ENCODE measurements at places on chromosomes 6 and 20.
A peak's percentile ranks its signal among the peaks of the same experiment; 100 is the strongest.

DNA sequence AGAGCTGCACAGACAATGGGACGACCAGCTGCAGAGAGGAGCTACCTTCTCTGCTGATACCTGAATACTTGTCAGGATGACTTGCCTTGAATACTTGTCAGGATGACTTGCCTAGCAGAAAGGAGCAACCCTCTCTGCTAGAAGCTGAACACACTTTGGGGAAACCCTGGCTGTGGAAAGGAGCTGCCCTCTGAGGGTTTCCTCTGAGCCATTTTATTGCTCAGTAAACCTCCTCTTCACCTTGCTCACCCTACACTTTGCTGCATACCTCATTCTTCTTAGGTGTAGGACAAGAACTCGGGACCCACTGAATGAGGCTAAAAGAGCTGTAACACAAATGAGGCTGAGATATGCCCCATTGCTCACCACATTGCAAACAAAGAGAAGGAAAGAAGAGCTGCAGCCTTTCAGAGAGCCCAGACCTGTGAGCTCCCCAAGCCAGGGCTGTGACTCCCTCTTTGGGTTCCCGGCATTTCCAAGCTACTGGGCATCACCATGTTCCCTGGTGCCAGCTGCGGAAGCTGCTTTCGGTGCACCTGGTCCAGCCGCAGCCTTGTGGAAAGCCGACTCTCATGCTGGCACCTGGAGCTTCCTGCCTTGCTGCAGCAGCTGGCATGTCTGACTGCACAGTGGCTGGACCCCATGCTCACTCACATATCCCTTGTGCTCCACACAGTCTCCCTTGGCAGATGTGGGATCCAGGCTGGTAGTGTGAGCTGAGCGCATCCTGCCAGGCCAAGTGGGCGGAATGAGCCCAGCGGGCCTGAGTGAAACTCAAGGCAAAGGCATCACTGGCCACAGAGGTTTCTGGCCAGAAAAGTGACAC, 106.7 kb upstream of the AHI1 start:
- no peaks in the 10 kb centered on the region for H3K4me1 ChIP-seq
- H3K27me3 ChIP-seq, result no peaks in the 10 kb centered on the region
- H3K27ac ChIP-seq, result no peak overlapping the region
- no peak overlapping the region for H3K4me3 ChIP-seq
- H3K36me3 ChIP-seq, result no peaks in the 10 kb centered on the region

DNA sequence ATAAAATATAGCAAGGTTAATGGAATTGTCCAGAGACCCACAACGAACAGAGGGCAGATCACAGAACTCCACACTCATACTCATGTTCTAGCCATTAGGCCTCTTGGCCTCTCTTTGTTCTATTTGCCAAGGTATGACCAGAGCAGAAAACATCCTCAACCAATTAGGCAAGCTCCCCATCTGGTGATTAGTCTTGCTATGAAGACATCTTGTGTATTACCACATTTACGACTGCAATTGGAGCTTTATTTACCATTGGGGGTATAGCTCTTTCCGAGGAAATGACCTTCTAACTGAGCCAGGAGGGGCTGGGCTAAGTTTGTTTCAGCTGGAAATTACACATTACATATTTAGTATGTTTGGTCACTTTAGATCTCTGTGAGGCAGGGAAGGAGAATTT, 593.9 kb downstream of the CD109 start:
- no peaks in the 10 kb centered on the region for H3K4me1 ChIP-seq
- H3K27ac ChIP-seq, result no peak overlapping the region
- H3K27me3 ChIP-seq, result no peaks in the 10 kb centered on the region
- H3K36me3 ChIP-seq, result no peaks in the 10 kb centered on the region

- peaks cover 67% of the 10 kb centered on the region for H3K4me1 ChIP-seq
- H3K27ac ChIP-seq, result peak overlapping the region; percentile 50
- no peak overlapping the region for H3K4me3 ChIP-seq
- no peak for DNase-seq
- H3K36me3 ChIP-seq, result no peaks in the 10 kb centered on the region
- no peaks in the 10 kb centered on the region for H3K27me3 ChIP-seq
Measured at GRCh38 chr6:2852514-2852855, 10.8 kb upstream of the SERPINB1 start.

DNA sequence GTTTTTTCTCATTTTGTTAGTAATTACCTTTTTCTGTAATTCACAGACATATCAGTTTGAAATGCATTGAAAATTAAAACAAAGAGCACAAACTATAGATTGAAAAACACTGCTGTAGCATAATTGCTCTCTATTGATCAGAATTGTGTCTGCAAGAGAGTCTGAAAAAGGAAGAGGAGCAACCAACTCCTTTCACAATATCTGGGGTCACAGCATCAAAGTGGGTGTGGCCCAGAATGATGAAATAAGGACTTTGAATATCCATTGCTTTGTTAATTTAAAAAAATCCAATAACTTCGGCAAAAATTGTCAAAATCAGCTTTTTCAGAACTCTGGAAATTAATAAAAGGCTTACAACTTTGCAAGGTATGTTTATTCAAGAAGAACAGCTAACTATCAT, 99.2 kb downstream of the MYLK4 start:
- no peak overlapping the region for H3K4me3 ChIP-seq
- H3K27ac ChIP-seq, result no peak overlapping the region
- H3K27me3 ChIP-seq, result peaks cover 9% of the 10 kb centered on the region

GRCh38 chr6:138528956-138529355, 29.7 kb upstream of the NHSL1 start:
- peak overlapping the region; percentile 14 for H3K27ac ChIP-seq
- DNase-seq, result no peak
- H3K4me1 ChIP-seq, result no peaks in the 10 kb centered on the region
- no peak overlapping the region for H3K4me3 ChIP-seq
- peaks cover 8% of the 10 kb centered on the region for H3K27me3 ChIP-seq

DNA sequence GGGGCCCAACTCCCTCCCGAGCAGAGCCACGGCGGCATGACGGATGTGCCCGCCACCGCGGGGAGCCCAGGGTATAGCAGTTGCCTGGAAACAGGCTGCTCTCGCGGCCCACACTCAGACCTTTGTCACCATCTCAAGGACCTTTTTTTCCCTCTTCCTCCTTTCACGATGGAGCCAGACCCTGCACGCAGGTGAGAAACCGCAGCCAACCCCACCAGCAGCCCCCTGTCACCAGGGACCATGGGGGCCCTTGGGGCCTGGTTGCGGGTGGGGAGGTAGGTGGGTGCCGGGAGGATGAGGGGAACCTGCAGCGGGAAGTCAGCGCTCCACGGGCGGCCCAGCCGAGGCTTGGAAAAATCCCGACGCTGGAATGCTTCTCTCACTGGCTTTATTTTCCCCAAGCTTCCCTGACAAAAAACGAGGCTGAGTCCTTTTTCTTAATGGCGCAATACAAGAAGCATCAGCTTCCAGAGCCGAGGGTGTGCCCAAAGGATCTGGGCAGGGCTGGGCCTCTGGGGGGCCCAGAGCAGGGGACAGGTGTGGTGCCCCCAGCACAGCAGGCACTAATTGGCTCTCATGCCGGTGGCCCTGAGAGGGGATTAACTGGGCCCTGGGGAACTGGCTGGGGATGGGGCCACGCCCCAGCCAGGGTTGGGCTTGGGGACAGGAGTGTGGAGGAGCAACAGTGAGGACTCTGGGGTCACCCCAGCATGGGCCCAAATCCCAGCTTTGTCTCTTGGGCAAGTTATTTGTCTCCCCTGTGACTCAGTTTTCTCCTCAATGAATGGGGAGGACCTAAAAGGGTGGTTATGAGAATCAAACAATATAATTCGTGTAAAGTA, 23.9 kb downstream of the NOL4L start:
- H3K27ac ChIP-seq, result peak overlapping the region; percentile 91
- no peaks in the 10 kb centered on the region for H3K36me3 ChIP-seq
- H3K4me3 ChIP-seq, result peak overlapping the region; percentile 63
- H3K27me3 ChIP-seq, result no peaks in the 10 kb centered on the region

DNA sequence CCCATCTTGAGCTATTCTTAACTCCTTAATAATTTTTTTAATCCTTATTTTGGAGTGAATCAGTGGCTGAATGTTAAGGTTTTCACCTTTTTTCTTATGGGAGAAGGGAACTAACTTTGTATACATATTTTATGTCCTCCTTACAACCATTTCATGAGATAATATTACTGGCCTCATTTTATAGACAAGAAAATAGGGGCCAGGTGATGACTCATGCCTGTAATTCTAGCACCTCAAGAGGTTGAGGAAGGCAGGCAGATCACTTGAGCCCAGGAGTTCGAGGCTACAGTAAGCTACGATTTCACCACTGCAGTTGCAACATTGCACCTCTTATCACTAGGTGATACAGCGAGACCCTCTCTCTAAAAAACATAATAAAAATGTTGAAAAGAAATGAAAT, 128.7 kb downstream of the TMEM242 start:
- H3K36me3 ChIP-seq, result peaks cover 76% of the 10 kb centered on the region
- no peak for DNase-seq
- no peak overlapping the region for H3K4me3 ChIP-seq
- H3K27ac ChIP-seq, result no peak overlapping the region
- H3K4me1 ChIP-seq, result peaks cover 11% of the 10 kb centered on the region

- peaks cover 24% of the 10 kb centered on the region for H3K27me3 ChIP-seq
- DNase-seq, result no peak
Measured at GRCh38 chr6:163764565-163764964, 350.0 kb downstream of the QKI start.

- H3K27ac ChIP-seq, result no peak overlapping the region
- H3K4me3 ChIP-seq, result no peak overlapping the region
- H3K27me3 ChIP-seq, result no peaks in the 10 kb centered on the region
- H3K4me1 ChIP-seq, result no peaks in the 10 kb centered on the region
Measured at GRCh38 chr6:68038815-68039408, 596.2 kb upstream of the ADGRB3 start.

- H3K27me3 ChIP-seq, result peaks cover 3% of the 10 kb centered on the region
- peaks cover 5% of the 10 kb centered on the region for H3K4me1 ChIP-seq
- H3K36me3 ChIP-seq, result peaks cover 10% of the 10 kb centered on the region
- no peak overlapping the region for H3K4me3 ChIP-seq
Measured at GRCh38 chr6:13339863-13340630, 11.7 kb upstream of the TBC1D7 start.

- H3K4me1 ChIP-seq, result no peaks in the 10 kb centered on the region
- no peak for DNase-seq
- H3K4me3 ChIP-seq, result no peak overlapping the region
- peaks cover 8% of the 10 kb centered on the region for H3K27me3 ChIP-seq
- H3K36me3 ChIP-seq, result no peaks in the 10 kb centered on the region
Measured at GRCh38 chr6:1054653-1055014, 257.3 kb upstream of the FOXQ1 start.

DNA sequence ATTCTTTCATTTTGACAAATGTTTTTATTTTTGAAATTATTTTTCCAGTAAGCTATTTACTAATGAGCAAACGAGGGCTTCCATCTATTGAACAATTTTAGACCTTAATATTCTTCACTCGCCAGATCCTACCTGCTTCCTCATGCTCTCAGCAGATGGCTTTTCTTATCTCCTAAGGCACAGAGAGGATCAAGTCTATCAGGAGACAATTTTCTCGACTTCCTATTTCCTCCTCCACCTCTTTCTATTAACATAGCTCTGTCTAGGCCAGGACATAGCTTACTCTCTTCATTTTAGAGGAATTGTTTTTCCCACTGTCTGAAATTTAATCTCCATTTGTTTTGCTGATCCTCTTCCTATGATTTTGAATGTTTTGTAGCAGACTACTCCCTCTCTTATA, 87.0 kb upstream of the MAN1A1 start:
- H3K4me1 ChIP-seq, result peaks cover 2% of the 10 kb centered on the region
- H3K4me3 ChIP-seq, result no peak overlapping the region
- H3K27me3 ChIP-seq, result no peaks in the 10 kb centered on the region
- DNase-seq, result no peak
- H3K27ac ChIP-seq, result no peak overlapping the region

GRCh38 chr6:159935633-159936032, 33.2 kb upstream of the IGF2R start:
- no peak overlapping the region for H3K4me3 ChIP-seq
- DNase-seq, result no peak
- H3K27ac ChIP-seq, result no peak overlapping the region

DNA sequence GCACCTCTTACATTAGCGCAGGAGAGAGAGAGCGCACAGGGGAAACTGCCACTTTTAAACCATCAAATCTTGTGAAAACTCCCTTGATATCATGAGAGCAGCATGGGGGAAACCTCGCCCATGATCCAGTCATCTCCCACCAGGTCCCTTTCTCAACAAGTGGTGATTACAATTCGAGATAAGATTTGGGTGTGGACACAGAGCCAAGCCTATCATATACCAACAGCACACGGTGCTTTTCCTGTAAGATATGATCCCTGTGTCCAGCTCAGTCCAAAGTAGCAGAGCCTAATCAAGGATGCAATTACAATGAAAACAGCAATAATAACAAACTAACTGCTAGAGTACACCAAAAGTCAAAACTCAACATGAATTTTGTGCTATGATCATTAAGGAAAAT, 148.7 kb upstream of the TCF21 start:
- no peaks in the 10 kb centered on the region for H3K36me3 ChIP-seq
- no peak overlapping the region for H3K27ac ChIP-seq
- H3K27me3 ChIP-seq, result no peaks in the 10 kb centered on the region
- no peak overlapping the region for H3K4me3 ChIP-seq
- no peak for DNase-seq

DNA sequence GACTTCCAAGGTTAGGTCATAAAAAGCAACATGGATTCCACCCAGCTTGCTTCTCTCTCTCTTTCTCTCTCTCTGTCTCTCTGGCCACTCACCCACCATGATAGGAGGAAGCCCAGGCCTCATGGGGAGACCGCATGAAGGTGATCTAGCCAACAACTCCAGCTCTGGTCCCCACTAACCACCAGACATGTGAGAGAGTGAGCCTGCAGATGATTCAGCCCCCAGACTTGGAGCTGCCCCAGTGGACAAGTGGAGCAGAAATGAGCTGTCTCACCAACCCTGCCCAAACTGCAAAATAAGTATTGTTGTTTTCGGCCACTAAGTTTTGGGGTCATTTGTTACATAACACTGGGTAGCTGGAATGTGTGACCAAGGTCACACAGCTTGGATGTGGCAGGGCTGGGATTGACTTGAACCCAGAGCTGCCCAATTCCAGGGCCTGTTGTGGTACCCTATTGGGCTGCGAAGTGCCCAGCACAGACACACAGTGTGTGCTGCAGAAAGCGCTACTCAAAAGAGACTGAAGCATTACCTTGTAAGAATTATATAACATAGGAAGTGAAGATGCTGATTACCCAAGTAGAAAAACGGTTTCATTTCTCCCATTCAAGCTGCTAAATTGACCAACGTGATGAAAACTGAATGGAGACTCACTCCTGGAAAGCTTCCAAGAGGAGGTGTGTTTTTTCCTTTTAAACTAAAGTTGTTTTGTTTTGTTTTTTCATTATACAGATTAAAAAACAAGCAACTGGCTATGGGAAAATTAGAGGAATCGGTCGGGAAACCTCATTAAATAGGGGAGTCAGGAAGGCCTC, 9.1 kb upstream of the TLDC2 start:
- H3K27ac ChIP-seq, result no peak overlapping the region
- H3K4me3 ChIP-seq, result peak overlapping the region; percentile 45
- H3K27me3 ChIP-seq, result no peaks in the 10 kb centered on the region
- peaks cover 2% of the 10 kb centered on the region for H3K4me1 ChIP-seq
- no peaks in the 10 kb centered on the region for H3K36me3 ChIP-seq

- no peak overlapping the region for H3K27ac ChIP-seq
- H3K4me1 ChIP-seq, result peaks cover 26% of the 10 kb centered on the region
- peak; percentile 7 for DNase-seq
- no peaks in the 10 kb centered on the region for H3K36me3 ChIP-seq
Measured at GRCh38 chr20:63238514-63239125, 2.9 kb downstream of the BIRC7 start.
